ENCODE measurements at places on chromosomes 6 and 20.

DNA sequence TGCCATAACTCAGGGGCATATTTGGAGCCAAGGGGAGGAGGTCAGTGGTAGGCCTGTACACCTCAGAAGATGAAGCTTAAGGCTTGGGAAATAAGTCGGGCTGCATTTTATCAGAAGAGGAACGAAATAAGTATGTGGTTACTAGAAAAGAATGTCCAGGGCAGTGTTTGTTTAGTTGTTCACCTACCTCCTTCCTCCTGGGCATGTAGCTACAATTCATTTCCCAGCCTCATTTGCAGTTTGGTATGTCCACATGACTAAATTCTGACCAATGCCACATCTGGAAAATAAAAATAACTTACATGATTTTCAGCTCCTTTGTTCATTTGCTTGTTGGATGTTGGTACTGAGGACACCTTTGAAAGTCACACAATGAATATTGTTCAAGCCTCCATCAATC, 294.5 kb upstream of the RGS17 start:
- no peak for DNase-seq

DNA sequence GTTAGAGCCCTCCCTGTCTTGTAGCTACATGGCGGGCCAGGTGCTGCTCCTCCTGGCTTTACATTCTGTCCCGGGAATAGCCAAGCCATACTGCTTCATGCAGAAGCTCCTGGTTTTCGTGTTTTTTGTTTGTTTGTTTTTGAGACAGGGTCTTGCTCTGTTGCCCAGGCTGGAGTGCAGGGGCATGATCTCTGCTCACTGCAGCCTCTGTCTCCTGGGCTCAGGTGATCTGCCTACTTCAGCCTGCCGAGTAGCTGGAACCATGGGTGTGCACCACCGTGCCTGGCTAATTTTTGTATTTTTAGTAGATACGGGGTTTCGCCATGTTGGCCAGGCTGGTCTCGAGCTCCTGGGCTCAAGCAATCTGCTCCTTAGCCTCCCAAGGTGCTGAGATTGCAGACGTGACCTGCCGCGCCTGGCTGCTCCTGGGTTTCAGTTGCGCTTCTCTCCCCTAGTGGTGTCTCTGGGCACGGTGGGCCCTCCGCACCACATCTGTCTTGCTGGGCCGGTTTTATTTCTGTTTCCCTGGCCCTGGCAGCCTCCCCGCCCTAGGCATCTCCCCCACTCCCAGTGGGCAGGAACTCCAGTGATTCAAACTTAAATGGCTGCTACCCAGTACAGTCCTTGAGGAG, 12.9 kb downstream of the CDYL start:
- DNase-seq = no peak

GRCh38 chr6:146700078-146700686, 101.4 kb downstream of the ADGB start:
- peak; percentile 16 for DNase-seq

DNA sequence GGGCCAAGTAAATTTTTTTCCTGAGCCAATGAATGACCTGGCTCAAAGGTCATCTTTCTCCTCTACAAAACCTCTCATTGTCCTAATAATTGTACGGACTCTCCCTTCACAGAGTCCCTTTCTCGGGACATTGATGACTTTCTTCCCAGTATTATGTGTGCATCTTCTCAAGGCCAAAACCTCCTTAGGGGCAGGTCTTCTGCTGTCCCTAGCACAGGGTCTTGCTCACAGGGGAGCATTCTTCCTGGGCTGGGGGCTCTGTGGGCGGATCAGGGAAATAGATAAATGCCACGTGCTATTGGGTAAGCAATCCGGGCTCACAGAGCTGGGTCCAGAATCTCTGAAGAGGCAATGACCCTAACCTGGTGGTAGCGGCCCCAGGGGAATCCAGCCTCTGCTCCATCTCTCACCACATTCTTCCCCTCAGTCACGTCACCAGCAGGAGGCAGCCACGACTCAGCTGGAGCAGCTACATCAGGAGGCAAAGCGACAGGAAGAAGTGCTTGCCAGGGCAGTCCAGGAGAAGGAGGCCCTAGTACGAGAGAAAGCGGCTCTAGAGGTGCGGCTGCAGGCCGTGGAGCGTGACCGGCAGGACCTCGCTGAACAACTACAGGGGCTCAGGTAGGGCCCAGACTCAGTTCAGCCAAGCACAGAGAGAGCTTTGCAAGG, 23.5 kb downstream of the CEP250 start:
- DNase-seq = no peak

DNA sequence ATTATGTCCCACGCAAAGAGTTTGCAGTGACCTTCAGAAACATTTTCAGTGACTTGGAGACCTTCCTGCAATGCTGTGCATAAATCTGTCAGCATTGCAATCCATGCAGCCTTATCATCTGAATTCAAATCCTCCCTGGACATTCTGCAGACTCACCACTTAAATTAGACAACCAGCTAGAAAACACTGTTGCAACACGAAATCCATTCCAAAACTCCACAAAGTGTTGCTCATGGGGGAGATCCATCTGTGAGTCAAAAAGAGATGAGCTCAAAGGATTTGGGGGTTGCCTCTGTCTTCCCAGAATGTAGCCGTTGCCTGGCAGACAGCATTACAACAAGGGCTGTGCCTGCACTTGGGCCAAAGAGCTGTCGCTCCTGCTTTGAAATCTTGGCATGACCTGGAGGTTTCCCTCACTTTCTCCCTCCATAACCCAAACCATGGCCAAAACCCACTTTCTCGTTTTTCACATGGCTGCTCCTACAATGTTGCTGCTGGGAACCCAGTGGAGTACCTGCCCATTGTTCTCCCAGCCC, 163.5 kb upstream of the CDYL start:
- no peak for DNase-seq

- no peak for DNase-seq
Measured at GRCh38 chr6:80540700-80541099, 434.2 kb downstream of the BCKDHB start.

- DNase-seq = no peak
Measured at GRCh38 chr6:69973138-69973537, 106.8 kb downstream of the COL19A1 start.

DNA sequence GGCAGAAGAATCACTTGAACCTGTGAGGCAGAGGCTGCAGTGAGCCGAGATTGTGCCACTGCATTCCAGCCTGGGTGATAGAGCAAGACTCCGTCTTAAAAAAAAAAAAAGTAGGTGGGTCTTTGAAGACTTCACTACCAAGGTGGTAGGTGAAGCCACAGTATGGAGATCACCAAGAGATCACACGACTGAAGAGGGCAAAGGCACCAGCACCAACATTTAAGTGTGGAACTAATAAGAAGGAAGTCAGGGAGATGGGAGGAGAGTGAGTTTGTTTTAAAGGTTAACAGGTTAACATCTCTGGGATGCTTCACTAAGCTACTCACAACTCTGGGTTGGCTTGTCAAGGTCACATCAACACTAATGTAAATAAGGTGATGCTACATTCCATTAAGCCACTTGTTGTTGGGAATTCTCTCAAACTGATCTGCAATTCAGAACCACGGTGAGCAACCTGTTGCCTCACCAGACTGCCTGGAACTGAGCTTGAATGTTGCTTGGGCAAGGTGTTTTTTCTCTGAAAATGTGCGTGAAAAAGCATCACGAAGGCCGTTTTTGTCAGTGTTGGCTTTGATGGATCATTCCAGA, 48.7 kb downstream of the KCTD20 start:
- DNase-seq = no peak

DNA sequence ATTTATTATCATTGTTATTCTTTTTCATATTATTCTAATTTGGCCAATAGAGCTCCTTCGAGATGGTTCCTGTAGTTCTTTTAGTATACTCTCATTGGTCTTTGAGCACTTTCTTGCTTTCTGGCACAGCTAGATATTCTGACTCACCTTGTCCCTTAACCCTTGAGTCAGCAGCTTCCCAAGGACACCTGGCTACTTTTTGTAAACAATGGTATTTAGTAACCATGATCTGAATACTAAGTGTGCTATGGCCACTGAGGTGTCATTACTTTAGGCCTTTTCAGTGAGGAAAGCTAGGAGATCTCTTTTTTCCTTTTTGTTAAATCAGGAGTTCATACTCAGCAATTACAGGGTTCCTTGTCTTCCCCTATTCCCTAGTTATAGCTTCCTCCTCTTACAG, 126.5 kb upstream of the CITED2 start:
- DNase-seq = no peak

GRCh38 chr20:52469128-52469527, 277.5 kb upstream of the ZFP64 start:
- DNase-seq = no peak

GRCh38 chr6:164791498-164791897, 517.9 kb downstream of the C6orf118 start:
- DNase-seq = no peak

DNA sequence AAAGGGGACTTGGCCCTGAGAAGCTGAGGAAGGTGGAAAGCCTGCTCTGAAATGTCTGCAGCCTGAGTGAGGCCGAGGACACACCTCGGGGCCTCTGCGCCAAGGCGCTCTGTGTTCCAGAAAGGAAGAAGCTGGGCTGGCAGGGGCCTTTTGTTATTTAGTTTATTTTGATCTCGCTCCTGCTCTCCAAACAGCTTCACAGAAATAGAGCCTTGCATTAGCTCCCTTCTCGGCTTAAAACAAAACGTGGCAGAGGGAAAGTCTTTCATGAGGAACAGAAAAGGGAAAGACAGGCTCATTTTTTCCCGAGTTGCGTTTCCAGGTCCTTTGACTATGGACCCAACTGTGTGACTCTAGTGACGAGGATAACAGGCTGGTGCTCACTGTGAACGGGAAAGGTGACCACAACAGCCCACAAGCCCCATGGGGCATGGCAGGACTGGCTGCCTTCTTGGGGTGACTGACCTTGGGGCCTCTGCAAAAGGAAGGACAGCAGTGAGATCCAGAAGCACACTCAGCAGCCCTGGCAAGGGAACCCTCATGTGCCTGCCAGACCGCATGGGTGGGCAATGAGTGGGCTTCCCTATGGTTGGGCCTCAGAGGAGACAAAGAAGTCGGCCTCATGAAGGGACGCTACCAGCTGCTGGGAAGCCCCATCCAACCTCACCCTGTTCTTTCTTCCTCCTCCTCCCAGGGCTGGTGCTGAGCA, 18.7 kb downstream of the LEMD2 start:
- no peak for DNase-seq

DNA sequence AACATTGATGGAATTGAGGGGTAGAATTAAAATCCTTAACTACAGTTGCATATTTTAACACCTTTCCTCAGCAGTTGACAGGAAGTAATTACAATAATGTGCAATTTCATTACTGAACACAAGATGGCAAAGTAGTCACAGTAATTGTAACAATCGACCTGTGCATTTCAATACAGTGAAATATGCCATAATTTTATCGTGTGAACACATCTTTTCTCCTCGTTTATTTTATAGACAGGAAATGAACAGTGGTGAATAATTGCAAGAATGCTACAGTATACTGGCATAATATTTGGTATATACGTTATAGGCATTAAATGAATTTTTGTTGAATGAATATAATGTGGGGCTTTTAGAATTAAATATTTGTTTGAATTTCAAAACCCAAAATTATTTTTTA, 25.0 kb downstream of the CYB5R4 start:
- DNase-seq = no peak

- no peak for DNase-seq
Measured at GRCh38 chr6:29926413-29927274, 15.7 kb upstream of the HLA-A start.

- no peak for DNase-seq
Measured at GRCh38 chr20:38143646-38144554, 21.2 kb downstream of the TGM2 start.

- DNase-seq = no peak
Measured at GRCh38 chr6:40407239-40407638, 179.9 kb downstream of the LRFN2 start.

GRCh38 chr20:50613438-50614169, 77.7 kb downstream of the RIPOR3 start:
- no peak for DNase-seq

DNA sequence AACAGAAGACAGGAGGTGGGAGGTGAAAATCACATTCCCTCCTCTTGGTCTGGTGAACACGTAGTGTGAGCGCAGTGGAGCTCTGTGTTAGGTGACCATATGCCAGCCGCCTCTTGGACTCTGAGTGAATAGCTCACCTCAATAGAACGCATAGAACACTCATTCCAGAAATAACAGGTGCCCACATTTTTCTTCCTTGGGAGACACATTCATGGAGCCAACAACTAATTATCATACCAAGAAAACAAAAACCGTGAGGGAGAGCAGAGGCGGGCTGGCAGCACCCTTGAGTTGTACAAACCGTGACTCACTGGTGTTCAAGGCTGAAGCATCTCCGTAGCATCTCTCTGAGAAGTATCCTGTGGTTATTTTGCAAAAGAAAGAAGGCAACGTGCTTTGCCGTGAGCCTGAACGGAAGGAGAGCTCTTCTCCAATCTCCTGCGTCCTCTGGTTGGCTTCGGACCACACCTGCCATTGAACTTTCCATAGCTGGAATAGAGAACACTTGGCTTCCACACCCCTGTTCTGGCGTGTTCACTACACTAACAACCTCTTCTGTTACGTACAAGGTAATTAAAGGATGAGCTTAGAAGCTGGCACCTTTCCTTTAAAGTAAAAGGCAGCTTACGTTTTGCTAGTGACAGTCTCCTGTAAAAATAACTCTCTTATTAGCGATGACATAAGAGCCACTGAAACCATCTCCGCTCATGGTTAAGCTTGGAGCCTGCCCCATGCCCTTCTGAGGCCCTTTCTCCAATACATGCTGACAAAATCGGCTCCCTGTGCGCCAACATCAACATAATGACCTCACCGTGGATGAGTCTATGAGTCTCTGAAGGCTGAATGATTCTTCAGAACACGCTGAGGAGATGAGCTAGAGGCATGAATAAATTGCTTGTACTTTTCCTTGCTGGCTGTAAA, 30.2 kb upstream of the SGK1 start:
- DNase-seq = no peak

GRCh38 chr6:135185483-135185882, 4.4 kb downstream of the MYB start:
- no peak for DNase-seq

GRCh38 chr20:8509809-8510208, 377.7 kb downstream of the PLCB1 start:
- no peak for DNase-seq

DNA sequence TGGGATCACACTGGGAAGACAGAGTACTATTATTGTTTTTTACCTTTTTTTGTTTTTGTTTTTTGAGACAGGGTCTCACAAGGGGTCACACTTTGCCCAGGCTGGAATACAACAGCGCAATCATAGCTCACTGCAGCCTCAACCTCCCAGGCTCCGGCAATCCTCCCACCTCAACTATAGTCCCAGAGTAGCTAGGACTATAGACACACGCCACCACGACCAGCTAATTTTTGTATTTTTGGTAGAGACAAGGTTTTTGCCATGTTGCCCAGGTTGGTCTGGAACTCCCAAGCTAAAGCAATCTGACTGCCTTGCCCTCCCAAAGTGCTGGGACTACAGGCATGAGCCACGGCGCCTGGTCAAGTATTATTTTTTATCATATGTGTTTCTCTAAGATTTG, 81.0 kb downstream of the ZMYND8 start:
- no peak for DNase-seq

- no peak for DNase-seq
Measured at GRCh38 chr20:43295781-43296180, 106.1 kb upstream of the PTPRT start.

- no peak for DNase-seq
Measured at GRCh38 chr6:77762386-77762785, 109.5 kb downstream of the MEI4 start.

- DNase-seq = no peak
Measured at GRCh38 chr6:126805861-126806260, 312.6 kb upstream of the RSPO3 start.
